ENCODE measurements at places on chromosomes 2 and 18. TPM values are rescaled to one million over a fixed set of nuclear protein-coding genes. Genes with fewer than 3 reads are reported as not detected.

DNA sequence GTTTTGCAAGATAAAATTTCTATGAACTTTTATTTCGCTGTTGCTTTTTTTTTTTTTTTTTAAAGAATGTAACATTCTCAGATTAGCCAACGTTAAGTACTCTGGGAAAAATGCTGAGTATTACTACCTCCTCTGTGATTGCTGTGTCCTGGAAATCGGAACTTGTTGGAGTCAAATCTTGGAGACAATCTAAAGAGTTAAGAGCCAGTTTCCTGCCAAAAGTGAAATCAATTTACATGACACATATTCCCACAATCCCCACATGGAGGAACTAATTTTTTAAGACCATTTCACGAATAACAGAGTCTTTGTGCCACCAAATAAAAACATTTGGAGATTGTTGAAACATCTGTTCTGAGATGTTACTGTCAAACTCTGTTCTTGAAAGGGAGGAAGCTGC, 127.8 kb downstream of the MEP1B start:
- no peak for DNase-seq
- no peak overlapping the region for H3K27ac ChIP-seq
- no peaks in the 10 kb centered on the region for H3K27me3 ChIP-seq
- no peak overlapping the region for H3K4me3 ChIP-seq

Gene TMEM18
- 23.3 TPM for total RNA-seq

DNA sequence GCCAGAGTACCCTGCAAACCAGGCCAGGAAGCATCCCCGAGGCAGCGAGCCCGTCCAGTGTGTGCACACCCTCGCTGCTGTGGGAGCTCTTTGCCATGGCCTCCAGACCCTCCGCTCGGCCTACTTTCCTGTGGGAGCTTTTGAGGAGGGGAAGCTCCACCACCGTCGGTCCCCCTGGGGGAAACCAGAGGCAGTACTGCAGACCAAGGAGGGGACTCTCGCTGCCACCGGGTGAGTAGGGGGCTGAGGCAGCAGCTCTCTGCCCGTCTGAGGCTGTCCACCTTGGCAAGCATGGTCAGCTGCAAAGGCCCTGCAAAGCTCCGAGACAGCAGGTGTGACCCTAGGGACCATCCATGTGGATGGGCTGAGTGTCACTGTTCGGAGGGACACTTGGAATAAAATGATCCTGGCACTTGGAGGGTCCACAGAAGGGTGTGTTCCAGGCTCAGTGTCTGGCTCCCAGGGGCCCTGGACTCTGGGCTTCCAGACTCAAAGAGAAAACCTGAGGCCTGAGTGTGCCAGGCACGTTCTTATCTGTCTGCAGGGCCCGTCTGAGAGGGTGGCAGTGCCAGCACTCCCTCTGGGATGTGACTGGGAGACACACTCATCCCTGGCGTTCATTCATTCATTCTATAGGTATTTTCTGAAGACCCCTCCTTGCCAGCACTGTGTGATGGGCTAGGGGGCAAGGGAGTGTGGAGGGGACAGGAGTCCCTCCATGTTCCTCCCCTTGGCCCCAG, 282.8 kb upstream of the HS6ST1 start:
- no peaks in the 10 kb centered on the region for H3K27me3 ChIP-seq
- no peak for DNase-seq
- H3K27ac ChIP-seq, result no peak overlapping the region
- no peak overlapping the region for H3K4me3 ChIP-seq
- no peaks in the 10 kb centered on the region for H3K36me3 ChIP-seq

DNA sequence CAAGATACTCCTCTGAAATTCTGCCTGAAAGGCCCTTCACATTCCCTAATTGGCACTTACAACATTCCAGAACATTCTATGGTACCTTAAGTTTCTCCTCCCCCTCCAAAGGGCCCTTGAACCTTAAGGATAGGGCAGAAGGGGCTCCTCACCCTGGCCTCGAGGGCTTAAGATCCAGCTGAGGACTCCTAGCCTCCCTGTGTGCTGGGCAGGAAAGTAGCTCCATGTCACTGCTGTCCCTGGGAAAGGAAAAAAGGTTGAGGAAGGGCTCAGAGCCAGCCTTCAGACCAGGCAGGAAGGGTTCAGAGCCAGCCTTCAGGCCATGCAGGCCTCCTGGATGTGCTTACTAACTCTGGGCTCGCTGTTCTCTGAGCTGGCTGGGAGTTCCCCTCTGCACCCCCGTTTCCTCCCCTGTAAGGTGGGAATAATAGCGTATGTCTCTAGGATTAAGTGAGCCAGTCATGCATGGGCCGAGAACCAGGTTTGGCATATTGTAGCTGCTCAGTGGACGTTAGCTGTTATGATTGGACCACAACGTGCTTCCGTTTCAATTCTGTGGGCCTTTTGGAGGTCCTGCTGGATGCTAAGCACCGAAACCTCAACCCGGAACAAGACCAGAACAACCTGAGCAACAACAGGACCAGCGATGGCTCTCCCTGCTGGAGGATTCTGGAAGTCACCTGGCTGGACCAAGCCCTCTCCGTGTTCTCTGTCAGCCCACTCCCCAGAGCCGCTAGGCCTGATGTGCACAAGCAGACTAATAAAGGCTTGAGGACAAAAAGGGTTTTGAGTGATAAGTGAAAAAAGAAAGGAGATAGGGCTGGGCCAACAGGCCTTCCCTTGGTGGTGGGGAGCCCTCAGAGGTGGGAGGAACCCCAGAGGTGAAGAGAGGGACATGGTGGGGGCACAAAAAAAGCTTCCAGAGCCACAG, 1.0 kb upstream of the B3GNT7 start:
- H3K27me3 ChIP-seq, result peaks cover 30% of the 10 kb centered on the region
- H3K36me3 ChIP-seq, result peaks cover 2% of the 10 kb centered on the region
- DNase-seq, result no peak
- peaks cover 10% of the 10 kb centered on the region for H3K4me1 ChIP-seq
- H3K4me3 ChIP-seq, result peak overlapping the region; percentile 33
- H3K27ac ChIP-seq, result no peak overlapping the region

Gene ANKRD29
- total RNA-seq, result not detected

DNA sequence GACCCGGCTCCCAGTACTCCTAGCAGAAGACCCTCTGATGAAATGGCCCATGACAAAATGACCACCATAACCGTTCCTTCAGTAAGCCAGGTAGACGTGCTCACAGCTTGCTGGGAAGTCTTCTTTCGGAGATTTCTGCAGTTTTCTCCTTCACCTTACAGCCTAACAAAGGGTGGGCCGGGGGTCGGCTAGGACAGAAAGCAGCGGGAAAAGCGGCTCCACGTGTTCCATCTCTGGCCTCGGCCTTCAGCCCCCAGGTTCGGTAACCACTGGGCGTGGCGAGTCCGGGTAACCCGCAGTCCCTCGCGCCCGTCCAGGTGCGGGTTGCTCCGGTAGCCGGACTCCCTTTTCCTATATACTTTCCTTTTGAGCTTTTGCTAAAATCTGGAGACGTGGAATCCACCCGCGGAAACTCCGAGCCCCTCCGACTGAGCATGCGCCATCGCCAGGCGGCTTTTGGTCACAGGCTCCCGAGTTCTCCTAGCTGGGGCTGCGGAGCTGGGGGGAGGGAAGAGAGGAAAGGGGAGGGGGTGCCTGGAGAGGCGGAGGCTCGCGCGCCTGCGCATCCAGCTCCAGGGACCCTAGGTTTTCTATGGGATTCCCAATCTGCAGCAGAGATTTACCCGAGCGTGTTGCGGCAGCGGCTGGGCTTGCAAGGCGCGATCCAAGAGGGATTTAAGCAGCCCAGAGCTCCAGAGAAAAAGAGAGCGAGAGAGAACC, at the start of gene VSNL1:
Gene VSNL1, plus strand, starts transcription at position 604 of the 720 bp plus-strand sequence. CDS start 51,379 bp downstream, outside the sequence.
- H3K4me1 ChIP-seq, result peaks cover 5% of the 10 kb centered on the region
- peaks cover 57% of the 10 kb centered on the region for H3K27me3 ChIP-seq
- peaks cover 2% of the 10 kb centered on the region for H3K36me3 ChIP-seq

DNA sequence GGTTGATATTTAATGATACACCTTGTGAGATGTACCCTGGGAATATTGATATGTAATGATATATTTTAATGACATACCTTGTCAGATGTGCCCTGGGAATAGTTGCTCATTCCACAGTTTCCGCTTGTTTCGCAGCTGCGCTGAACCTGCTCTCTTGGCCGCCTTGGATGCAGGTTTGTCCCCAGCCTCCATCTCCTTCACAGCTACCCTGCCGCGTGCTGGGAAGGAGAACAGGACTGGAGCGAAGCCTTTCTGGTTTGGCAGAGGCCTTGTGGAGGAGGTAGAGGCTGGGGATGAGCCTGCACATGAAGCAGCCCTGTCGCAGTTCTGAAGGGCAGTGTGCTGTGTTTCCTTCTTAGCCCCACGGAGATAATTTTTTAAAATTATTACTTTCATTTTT, 14.6 kb downstream of the ATG4B start:
- H3K27me3 ChIP-seq, result no peaks in the 10 kb centered on the region
- no peak overlapping the region for H3K27ac ChIP-seq
- no peak for DNase-seq

DNA sequence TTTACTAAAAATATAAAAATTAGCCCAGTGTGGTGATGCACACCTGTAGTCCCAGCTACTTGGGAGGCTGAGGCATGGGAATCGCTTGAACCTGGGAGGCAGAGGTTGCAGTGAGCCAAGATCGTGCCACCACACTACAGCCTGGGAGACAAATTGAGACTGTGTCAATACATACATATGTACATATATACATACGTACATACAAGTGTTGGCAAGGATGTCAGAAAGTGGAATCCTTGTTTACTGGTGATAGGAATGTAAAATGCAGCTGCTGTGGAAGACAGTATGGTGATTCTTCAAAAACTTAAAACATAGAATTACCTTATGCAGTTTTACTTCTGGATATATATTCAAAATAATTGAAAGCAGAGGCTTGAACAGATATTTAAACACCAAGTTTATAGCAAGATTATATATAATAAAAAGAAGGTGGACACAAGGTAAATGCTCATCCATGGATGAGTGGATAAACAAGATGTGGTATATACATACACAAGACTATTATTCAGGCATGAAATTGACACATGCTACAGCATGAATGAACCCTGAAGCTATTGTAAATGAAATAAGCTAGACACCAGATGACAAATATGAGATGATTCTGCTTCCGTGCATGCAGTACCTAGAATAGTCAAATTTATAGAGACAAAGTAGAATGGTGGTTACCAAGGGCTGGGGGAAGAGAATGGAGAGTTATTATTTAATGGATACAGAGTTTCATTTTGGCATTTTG, 43.2 kb downstream of the CCDC138 start:
- DNase-seq, result no peak
- peaks cover 17% of the 10 kb centered on the region for H3K4me1 ChIP-seq
- no peak overlapping the region for H3K27ac ChIP-seq
- no peak overlapping the region for H3K4me3 ChIP-seq
- no peaks in the 10 kb centered on the region for H3K27me3 ChIP-seq

GRCh38 chr2:215535741-215536140, 99.9 kb upstream of the FN1 start:
- no peaks in the 10 kb centered on the region for H3K36me3 ChIP-seq
- H3K4me1 ChIP-seq, result no peaks in the 10 kb centered on the region
- DNase-seq, result no peak
- no peak overlapping the region for H3K27ac ChIP-seq

DNA sequence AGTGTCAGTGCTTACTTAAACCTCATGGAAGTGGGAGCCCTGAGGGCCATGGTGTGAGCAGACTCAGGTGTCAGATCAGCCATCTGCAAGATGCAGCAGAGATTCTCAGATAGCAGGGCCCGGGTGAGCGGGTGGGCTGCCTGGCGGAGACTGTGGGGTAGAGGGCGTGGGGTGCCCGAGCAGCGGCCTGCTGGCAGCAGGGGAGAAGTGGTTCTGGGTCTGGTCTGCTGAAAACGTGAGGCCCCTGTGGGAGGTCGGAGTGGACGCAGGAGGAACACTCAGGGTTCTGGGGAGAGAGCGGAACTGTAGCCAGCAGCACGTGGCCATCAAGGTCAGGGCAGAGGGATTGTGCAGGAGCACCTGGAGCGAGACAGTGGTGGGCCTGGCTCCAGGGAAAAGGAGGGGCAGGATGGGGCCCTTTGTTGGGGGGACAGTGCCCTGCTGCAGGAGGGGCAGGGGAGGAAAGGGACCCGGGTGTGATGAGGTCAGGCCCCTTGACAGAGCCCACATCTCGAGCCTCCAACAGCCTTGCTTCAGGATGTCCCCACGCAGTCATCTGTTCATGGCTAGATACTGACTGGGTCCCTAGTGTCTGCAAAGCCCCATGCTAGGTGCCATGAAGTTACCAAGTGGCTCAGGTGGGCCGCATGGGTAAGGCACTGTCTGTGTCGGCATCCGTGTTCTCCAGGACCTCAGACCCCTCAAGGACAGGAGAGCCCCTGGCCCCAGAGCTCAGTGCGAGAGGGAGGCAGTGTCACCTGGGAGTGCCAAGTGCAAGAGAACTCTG, 2.7 kb upstream of the ESPNL start:
- DNase-seq, result no peak
- H3K27me3 ChIP-seq, result peaks cover 2% of the 10 kb centered on the region
- H3K4me3 ChIP-seq, result no peak overlapping the region
- peak overlapping the region; percentile 75 for H3K27ac ChIP-seq
- peaks cover 13% of the 10 kb centered on the region for H3K36me3 ChIP-seq

Gene ANKRD30B
- not detected for total RNA-seq

DNA sequence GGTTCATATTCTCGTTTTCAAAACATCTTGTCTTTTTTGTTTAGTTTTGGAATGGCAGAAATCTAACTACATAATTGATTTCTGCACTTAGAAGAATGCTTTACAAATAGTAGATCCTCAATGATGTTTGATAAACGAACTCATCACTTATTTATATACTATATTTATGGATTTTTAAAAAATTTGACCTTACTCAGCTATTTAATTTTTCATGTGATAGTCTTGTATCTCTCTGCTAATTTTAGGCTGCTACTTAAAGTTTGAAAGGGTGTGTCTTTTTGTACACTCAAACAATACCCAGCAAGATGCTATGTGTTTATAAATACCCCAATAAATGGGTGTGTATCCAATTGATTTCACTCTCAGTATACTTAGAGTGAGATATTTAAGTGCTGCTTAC, 86.9 kb downstream of the EHBP1 start:
- H3K36me3 ChIP-seq, result no peaks in the 10 kb centered on the region
- no peak overlapping the region for H3K4me3 ChIP-seq
- DNase-seq, result no peak
- no peaks in the 10 kb centered on the region for H3K27me3 ChIP-seq
- H3K4me1 ChIP-seq, result peaks cover 9% of the 10 kb centered on the region

GRCh38 chr2:177211576-177212105, 953 bp upstream of the HNRNPA3 start:
- H3K4me1 ChIP-seq, result peaks cover 56% of the 10 kb centered on the region
- no peaks in the 10 kb centered on the region for H3K27me3 ChIP-seq
- H3K27ac ChIP-seq, result peak overlapping the region; percentile 99
- no peak for DNase-seq
- peak overlapping the region; percentile 97 for H3K4me3 ChIP-seq
- H3K36me3 ChIP-seq, result peaks cover 36% of the 10 kb centered on the region

Gene LRRC30
- total RNA-seq, result not detected

- DNase-seq, result no peak
- no peak overlapping the region for H3K27ac ChIP-seq
- no peaks in the 10 kb centered on the region for H3K27me3 ChIP-seq
- H3K4me3 ChIP-seq, result no peak overlapping the region
- H3K36me3 ChIP-seq, result no peaks in the 10 kb centered on the region
- H3K4me1 ChIP-seq, result no peaks in the 10 kb centered on the region
These were observed 75.7 kb upstream of the ATIC start for GRCh38 chr2:215236131-215236530.

GRCh38 chr2:71210292-71210691, 16.6 kb downstream of the PAIP2B start:
- DNase-seq, result no peak
- H3K4me1 ChIP-seq, result no peaks in the 10 kb centered on the region
- H3K36me3 ChIP-seq, result no peaks in the 10 kb centered on the region
- H3K27ac ChIP-seq, result no peak overlapping the region
- H3K4me3 ChIP-seq, result no peak overlapping the region

GRCh38 chr2:25410370-25410769, 68.6 kb upstream of the DNMT3A start:
- H3K4me1 ChIP-seq, result peaks cover 10% of the 10 kb centered on the region
- no peak overlapping the region for H3K27ac ChIP-seq
- H3K27me3 ChIP-seq, result peaks cover 4% of the 10 kb centered on the region
- no peak overlapping the region for H3K4me3 ChIP-seq
- DNase-seq, result no peak

Gene TNP1
- total RNA-seq, result not detected

Gene ALPI
- total RNA-seq, result not detected
